Activated naive CD8-positive, alpha-beta T cell treated with anti-CD3 and anti-CD28 coated beads, Interleukin-2, amount 50 U/mL, for 16 hours (primary cell): ENCODE measurements at places on chromosomes 12 and 14.

DNA sequence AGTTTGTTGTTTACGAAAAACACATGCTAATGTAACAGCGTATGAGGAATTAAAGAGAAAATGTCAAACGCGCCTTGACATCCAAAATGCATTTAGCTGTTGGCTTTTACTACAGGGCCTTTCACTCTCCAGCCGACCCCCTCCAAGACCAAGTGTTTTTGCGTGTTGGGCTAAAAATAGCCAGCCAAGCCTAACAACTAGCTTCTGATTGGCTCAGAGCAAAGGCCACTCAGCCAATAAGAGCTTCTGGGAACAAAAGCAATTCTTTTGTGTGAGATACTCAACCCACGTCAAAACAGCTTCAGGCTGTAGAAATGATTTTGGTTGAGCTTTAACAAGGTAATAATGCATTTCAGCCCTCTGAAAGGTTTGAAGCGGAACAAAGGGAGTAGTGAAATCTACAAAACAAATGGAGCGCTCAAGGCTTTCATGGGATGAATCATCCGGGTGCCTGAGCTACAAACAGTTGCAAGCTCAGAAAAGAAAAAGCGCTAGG lies 198.7 kb upstream of the DCN start:
- no peak for DNase-seq

GRCh38 chr14:93395231-93395630 lies 35.5 kb upstream of the UNC79 start:
- no peak for DNase-seq

DNA sequence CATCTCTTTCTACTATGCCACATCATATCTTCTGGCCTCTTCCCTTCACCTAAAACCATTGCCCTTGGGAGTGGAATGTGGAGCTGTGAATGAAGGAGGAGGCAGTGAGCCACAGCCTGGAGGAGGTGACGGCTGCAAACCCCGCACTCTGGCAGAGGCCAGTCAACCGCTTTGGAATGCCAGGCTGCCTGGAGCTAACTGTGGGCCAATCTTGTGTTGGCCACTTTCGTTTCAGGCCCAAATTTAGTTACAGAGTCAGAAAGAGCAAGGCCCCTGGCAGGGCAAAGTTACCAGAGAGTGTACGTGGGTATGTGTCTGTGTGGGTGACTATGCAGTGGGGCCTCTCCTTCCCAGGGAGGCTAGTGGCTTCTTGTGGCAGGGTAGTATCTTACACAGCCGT lies 40.1 kb downstream of the CACNA1C start:
- DNase-seq = no peak

DNA sequence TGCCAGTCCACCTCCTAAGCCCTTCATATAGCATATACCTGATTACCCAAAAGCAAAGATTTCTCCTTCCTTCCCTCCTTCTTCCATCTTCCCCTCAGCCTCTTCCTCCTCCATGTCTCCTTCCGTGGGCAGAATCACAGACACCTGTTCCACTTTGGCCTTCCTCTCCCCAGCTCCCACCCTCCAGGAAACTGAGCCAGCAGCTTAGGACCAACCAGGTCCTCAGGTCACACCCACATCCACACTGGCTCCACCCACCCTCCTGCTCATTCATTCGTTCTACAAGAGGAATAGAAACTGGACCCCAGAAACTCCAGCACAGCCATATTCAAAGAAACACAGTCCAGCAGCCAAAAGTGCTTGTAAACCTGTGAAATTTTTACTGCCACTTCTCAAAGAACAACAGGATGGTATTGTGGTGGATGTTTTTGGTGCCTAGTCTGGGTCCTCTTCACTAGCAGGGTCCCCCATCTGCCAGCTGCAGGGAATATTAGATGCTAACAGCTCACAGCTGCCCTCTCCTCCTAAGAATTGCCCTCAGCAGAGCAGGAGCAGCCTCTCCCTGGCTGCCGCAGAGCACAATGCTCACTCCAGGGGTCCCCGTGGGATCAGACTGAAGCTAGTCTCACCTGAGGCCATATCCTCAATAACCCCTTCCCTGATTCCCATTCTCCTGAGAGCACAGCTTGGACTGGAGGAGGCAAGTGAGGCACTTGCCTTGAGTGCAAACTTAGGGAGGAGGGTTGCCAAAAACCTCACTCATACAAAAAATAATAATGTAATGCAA lies 18.4 kb downstream of the CMKLR1 start:
- no peak for DNase-seq

GRCh38 chr12:42468921-42469320 lies 120.6 kb downstream of the PRICKLE1 start:
- no peak for DNase-seq

- DNase-seq = no peak
Measured at GRCh38 chr12:85188619-85189018, 91.4 kb upstream of the ALX1 start.

DNA sequence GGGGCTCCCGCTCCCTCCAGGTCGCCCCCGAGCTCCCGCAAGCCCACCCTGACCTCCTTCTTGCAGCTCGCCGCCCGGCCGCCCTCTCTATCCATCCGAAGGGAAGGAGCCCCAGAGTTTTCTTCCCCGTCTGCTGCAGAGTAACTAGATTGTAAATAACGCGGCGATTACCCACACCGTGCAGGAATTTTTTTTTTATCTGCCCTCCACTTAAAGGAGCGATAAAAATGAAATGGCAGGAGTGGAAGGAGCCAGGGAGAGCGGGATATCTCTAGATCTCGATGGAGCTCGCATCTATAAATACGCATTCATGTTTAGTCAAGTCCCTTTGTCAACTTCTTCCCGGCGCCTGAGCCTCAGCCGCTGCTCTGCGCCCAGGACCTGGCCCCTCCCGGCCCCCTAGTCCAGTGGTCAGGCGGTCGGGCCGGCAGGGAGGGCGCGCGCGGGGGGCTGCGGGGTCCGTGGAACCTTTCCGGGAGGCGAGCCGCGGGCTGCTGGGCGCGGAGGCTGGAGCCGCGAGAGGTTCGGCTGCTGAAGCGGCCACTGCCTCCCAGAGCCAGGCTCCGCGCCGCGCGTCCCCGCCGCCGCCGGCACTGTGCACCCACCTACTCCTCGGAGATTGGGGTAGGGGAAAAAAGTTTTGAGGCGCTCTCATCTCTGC lies 386.0 kb downstream of the BCAT1 start:
- no peak for DNase-seq

DNA sequence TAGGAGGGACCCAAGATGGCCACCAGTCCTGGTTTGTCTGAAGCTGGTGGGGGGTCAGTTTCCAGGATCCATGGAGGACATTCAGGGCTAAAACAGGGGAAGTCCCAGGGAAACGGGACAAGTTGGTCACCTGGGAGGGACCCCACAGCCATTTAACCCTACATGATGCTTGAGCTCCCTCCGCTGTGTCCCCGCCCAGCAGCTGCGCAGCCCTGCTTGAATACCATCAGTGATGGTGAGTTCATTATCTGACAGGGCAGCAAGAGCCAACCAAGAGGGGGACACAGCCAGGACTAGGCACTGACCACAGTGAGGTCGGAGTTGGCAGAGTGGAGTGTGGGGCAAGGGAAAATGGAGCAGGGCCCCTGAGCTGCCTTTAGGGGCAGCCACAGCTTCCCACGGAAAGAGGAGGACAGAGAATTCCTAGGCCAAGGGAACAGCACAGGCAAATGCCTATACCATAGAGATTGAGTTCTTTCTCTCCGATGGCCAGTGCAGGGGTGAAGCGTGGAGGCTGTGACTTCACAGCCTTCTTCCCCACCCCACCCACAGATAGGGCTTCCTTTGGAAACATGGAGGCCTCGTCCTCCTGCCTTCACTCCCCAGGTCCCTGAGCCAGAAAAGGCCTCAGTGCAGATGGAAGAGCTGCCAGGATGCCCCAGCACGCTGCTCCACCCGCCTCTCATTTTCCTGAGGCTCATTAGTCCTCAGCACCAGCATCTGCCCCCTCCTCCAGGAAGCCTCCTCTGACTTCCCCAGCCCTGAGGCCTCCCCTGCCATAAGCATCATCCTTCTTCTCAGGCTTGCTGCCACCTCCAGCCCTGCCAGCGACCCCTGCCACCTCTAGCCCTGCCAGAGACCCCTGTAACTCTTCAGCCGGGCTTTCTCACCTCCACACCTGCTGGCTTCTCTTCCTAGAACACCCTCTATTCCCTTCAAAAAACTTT lies 51.4 kb downstream of the CYP46A1 start:
- DNase-seq = no peak

GRCh38 chr12:75756111-75756510 lies 244.7 kb upstream of the KRR1 start:
- no peak for DNase-seq

DNA sequence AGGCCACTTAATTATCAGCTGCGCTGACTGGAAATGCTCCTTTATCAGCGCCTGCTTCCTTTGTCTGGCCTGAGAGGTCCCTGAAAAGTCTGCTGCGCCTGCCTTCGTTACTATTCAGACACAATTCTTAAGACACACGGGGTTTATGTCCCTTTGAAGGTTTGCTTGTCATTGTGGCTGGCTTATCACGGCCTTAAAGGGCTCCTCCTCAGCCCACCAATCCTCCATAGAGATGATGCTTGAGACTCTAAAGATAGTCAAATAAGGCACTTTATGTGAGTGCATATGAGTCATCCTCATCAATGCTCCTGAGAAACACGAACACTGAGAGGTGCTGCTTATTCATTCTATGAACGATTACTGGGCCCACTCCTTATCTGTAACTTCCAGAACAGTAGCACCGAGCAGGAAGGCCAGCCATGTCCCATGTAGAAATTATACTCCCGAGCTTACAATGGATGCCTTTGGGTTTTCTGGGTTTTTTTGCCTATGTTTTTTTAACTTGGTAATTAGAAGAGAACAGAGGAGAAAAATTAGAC lies 1268.2 kb upstream of the TMEM132C start:
- no peak for DNase-seq

- DNase-seq = no peak
Measured at GRCh38 chr14:89134640-89135039, 282.4 kb downstream of the FOXN3 start.

GRCh38 chr12:28027328-28027727 lies 54.8 kb upstream of the PTHLH start:
- no peak for DNase-seq

GRCh38 chr12:52685406-52685890 lies 5.2 kb upstream of the KRT1 start:
- DNase-seq = no peak

- DNase-seq = no peak
Measured at GRCh38 chr14:100165831-100166440, 6.5 kb upstream of the DEGS2 start.

- no peak for DNase-seq
Measured at GRCh38 chr12:52220477-52220876, 12.6 kb upstream of the KRT7 start.

- no peak for DNase-seq
Measured at GRCh38 chr14:24948261-24948847, 101.6 kb downstream of the STXBP6 start.

DNA sequence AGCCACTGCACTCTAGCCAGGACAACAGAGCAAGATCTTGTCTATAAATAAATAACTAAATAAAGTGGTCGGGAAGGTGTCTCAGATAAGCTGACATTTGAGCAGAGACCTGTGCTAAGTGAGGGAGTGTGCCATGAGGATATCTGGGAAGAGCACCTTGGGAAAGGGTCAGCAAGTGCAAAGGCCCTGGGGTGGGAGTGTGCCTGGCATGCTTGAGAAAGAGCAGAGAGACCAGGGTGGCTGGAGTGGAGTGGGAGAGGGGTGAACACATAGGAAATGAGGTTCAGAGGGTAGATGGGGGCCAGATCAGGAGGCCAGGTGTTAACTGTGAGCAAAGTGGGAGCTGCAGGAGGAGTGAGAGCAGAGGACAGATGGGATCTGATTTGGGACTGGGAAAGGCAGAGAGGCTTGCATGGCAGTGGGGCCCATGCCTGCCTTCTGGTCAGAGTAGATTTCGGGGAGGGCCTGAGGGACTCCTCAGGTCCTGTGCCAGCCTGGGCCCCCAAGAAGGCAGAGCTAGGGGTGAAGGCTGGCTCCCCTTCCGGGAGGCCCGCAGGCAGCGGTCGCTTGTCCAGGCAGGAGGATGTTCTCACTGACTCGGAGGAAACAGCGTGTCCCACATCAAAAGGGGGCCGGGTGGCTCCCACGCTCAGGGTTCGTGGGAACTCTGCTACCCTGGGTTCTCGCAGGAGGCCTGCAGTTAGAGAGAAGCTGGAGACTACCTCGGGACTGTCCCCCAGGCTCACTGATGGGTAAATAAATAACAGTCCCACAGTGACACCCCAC lies 32.6 kb downstream of the DTX1 start:
- no peak for DNase-seq

DNA sequence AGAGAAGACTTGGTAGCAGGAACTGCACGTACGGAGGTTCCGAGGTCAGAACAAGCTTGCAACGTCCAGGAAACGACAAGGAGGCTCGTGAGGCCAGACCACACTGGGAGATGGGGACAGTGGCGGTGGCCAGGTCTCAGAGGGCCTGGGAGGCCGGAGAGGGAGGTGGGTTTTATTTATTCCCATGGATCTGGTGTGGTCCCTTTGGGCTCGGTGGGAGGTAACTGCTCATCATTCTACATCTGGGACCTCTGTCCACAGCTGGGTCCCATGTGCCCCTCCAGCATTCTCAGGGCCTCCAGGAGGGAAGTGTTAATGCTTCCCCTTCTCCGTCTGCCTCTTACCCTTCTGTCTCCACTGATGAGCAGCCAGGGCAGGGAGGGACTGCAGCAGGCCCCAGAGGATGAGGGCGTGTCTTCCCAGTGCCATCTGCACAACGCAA lies 35.7 kb upstream of the NCOR2 start:
- DNase-seq = no peak

- no peak for DNase-seq
Measured at GRCh38 chr12:69354556-69355187, 4.9 kb upstream of the YEATS4 start.

DNA sequence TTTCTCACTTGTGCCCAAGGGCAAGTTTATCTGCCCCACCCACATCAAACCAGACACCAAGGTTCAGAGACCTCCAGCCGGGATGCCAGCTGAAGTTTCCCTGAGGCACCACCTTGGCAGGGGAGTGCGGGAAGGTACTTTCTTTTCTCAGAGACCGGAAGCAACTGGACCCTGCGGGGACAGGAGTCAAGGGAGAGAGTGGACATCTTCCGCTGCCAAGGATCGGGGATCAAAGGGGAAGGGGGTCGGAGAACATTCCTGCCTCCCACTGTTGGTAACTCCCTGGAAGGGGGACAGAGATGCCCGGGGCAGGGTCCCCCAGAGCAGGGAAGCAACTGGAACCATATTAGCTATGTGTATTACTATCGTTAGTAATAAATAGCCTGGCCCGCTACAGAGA lies 161.8 kb downstream of the DICER1 start:
- no peak for DNase-seq

DNA sequence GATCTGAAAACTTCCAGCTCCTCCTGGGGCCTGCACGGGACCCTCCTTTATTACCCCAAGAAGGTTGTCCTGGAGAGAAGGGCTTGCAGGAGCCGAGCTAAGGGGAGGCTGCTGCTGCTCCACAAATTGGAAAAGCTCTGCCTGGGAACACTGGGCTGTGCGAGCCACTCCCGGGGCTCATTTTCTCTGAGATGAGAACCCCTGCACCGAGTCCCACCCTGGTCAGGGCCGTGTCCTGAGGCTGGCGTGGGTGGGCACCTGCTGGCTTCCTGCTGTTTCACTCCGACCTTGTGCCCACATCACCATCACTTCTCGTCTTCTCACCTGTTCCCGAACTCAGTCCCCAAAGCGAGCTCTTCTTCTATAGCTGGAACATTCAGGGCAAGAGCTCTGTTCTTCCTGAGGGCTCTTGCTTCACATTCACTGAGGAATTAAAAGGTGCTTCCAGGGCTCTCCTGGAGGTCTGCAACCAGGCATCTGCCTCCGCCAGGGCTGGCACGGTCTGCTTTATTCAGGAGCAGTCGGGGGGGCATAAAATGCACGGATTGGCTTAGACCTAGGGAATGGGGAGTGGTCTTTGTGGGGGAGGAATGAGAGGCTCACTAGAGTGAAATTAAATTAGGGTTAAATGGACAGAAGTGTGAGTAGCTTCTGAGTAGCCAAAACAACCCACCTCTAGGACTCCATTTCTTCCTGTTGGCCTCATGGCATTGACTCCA lies 98.5 kb downstream of the ADGRD1 start:
- DNase-seq = no peak
